ENCODE measurements at places on chromosomes 3 and 15.

GRCh38 chr3:178850450-178851190, 221.0 kb downstream of the ZMAT3 start:
- no peak for DNase-seq

DNA sequence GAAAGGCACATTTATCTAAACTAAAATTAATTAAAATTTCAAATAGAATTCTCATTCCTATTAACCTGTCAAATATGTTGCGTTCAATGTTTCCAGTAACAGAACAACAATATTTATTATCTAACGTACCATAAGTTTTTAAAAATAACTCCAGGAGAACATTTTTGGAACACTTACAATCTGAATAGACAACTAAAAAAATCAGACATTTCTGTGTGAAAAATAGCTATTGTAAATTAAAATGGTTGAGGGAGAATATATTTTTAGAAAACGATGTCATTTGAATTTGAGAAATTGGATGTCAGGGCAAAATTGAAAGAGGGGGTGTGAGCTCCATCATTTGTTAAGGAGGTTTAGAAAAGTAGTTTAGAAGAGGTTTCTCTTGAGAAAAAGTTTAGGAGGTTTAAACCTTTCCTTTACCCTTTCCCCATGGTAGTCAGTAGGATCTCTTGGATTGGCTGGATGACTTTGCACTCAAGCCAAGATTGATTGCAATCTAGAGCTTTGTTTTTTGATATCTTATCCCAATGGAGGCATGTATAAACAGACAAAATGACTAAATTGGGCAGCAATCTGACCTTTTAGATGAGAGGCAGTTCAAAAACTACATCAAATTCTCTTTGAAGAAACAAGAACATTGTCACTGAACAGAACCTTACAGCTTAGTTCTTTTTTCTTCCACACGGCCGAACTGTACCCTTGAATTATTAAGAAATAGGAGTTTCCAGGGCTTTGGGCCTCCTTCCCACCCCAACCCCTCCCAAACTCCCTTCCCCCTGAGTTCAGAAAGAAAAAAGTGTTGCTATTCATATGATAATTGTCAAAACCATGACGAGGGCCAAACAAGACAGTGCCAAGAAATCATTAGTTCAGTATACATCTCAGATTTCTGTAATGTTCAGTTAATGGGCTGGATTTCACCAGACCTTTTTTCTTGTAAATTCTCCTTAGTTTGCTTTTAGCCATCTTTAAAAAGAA, 79.7 kb upstream of the CDIN1 start:
- DNase-seq = no peak

DNA sequence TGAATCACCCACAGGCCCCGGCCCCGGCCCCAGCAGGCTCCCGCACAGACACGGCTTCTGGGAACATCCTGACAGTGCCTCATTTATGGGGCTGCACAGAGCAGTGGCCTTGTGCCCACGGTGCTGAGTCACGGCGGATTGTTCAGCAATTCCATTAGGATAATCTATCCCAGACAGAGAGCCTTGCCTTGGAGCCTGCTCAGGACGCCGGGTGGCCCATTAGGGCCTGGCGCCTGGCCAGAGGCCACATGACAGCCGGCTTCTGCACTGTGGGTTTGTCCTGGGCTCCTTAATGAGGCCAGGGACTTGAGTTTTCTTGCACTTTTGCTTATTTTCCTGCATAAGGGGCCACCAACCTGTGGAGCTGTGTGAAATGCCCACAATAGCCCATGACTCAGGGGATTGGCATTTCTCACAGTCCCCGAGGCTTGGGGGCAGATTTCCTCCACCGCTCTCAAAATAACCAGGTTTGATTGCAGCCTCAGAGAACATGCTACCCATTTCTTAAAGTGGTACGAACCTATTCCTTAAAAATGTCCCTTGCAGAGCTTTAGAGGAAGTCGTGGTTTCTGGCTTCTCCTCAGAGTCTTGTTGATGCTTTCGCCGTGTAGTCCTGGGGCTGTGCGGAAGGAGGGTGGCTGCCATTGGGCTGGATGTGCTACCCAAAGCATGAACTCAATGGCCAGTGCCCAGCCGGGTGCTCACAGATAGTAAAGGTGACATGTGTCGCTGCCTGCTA, 19.0 kb downstream of the SYNM start:
- peak; percentile 99 for DNase-seq

DNA sequence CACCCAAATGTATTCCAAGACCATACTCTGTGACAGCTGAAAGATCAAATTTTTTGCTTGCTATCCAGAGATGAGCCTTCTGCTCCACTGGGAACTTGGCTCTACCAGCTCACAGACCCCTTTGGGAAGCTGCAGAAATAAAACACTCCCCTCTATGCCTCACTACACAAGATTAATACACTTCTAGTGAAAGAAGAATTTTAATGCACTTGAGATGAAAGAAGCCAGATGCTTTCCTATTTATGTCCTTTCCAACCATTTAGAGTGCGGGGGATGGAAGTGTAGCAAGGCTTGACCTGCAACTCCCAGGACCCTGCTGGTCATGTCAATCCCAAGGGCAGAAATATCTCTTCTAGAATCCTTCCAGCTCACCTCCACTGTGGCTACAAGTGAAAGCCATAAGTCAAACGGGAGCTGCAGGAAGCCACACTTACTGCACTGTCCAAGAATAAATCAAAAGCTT, 34.7 kb downstream of the ANXA2 start:
- peak; percentile 12 for DNase-seq

GRCh38 chr3:101836652-101837598, 12.4 kb upstream of the NFKBIZ start:
- DNase-seq = no peak

- peak; percentile 73 for DNase-seq
Measured at GRCh38 chr15:34038871-34039789, at the start of gene AVEN. Gene AVEN (minus strand): TSS chr15:34039204. CDS start chr15:34039046, 158 bp downstream.

- no peak for DNase-seq
Measured at GRCh38 chr3:149468504-149469212, 5.8 kb upstream of the TM4SF4 start.

DNA sequence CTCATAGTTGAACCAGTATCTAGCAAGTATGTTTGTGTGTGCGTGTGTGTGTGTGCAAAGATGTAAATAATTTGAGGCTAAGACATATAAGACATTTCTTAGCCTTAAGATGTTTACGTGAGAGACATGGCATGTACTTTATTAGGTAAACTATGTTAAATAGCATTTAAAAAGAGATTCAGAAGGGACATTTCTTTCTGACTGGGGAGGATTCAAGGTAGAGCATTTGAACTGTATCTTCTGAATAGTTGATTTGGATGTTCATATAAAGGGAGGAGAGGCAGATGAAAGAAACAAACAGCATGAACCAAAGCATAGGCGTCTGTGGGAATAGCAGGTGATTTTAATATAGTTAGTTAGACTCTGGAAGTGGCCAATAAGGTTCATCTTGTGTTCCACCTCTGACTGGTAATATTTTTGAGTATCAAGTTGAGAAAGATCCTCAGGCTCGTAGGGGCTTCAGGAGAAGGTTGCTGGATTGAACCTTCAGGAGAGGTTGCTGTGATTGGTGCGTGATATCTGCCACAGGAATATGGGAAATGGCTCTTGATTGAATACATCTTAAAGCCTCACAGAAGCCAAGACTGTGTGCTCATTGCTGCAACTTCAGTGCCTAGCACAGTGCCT, 12.6 kb downstream of the NFKBIZ start:
- DNase-seq = no peak

DNA sequence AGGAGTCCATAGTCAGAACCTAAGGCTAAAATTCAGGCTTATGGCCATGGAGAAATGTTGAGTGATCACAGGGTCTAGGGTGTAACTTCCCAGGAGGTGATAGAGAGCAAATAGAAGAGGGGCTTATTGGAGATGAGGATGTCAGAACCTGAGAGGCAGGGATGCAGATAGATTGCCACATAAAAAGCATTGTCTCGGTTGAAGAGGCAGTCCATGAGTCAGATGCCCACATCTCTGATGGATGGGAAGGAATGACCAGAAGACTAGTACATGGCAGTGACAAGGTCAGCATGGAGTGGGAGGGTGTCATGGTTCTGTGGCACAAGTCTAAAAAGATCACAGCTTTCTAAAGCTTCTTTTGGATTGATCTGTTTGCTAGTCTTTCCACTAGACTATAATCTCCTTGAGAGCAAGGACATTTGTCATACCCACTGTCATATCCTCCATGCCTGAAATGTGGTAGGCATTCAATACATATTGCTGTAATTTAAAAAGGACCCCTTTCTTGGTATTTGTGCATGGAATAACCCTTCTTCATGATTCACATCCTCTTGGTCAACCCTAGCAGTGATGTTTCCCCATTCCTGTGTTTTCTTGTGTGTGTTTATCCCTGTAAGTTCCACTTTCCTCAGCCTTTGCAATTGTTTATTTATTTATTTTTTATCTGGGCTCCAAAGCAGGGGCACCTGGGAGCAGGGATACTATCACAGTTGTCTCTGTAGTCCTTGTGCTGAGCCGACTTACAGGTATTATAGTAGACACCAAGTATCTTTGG, 613.4 kb upstream of the CFAP20DC start:
- no peak for DNase-seq

DNA sequence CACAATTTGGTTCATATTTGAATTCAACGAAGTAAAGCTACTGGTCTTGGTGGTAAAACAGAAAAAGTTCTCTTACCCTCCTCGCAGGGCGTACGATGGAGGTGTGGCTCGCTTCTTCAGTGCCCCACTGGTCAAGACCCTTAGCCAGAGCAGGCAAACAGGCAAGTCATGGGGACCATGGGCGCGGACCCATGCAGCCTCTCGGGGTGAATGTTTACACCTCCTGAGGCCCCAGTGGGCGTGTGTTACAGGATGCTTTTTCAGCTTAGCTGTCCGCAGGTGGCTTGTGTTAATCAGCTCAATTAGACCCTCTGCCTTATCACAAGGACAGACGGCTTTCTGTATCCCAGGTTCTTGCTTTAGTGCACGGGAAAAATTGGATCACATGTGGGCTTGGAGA, 991.8 kb downstream of the GBE1 start:
- peak; percentile 47 for DNase-seq

DNA sequence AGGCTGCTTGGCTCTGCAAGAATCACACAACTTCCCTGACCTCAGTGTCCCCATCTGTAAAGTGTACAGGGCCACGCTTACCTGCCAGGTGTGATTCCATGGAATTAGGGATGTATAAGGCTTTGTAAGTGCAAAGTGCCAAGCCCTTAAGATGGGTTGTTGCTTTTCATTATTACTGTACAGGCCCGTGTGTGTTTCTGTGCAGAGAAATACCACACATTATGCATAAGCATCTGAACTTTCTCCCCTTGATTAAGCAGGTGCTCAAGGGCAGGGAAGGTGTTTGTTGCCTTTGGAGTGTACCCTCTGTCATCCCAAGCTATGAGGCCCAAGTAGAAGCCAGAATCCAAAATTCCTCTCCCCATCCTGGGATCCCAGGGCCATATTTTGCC, 13.6 kb upstream of the HRH1 start:
- no peak for DNase-seq

DNA sequence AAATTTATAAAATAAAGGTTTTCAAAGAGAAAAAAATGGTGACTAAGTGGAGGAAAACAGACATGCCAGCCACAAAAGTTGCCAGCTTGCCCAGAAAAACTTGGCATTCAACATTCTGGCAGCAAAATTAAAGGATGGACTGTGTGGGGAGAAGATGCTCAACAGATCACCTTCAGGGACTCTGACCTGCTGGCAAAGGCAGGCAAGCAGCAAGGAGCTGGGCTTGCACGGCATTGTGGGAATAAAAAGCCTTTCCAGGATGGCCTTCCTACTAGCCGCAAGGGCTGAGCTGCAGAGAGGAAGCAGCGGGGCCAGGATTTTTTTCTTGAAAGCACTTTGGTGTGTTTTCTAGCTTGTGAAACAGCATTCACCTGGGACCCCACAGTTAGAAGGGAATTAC, 101.9 kb upstream of the CACNA2D3 start:
- no peak for DNase-seq

DNA sequence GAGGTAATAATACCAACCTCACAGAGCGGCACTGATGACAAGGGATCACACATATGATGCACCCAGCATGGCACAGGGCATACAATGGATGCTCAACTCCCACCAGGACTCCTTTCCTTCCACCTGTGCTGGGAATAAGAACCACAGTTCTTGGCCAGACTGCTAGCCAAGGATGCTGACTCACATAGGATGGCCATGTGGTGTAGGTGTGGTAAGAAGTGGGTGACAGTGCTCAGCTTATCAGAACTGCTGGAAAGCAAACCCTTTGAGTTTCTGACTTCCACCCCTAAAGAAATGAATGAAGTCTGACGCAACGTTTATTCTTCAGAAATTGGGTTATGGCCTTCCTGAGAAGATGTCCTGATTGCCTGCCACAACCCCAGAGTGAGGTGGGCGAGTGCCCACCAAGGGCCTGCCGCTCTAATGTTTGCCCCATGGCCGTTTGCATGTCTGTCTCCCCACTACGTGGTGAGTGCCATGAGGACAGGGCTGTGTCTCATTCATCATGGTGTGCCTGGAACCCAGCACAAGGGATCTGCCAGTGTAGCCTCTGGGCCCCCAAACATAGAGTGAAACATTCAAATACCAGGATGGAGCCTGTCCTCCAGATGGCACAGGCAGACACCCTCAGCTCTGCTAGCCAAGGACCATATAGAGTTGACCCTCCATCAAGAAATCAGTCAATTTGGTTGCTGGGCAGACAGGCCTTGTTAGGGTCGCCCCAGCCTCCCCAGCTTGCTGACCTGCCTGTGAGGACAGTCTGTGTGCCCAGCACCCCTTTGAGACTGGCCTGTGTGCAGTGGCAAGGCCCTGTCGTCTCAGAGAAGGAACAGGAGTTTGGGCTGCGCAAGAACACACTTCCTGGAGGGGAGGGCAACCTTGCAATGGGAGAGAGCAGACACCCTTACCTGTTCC, 57.6 kb upstream of the SLCO2A1 start:
- DNase-seq = peak; percentile 22

GRCh38 chr3:4736284-4736861, 242.9 kb upstream of the BHLHE40 start:
- DNase-seq = peak; percentile 91

GRCh38 chr3:149879872-149880271, 66.9 kb downstream of the RNF13 start:
- DNase-seq = peak; percentile 71

- DNase-seq = no peak
Measured at GRCh38 chr15:42002333-42002732, 18.5 kb downstream of the PLA2G4E start.

- DNase-seq = peak; percentile 85
Measured at GRCh38 chr3:150925751-150926201, 20.5 kb upstream of the MINDY4B start.

- DNase-seq = no peak
Measured at GRCh38 chr3:102225407-102226132, 209.2 kb upstream of the ZPLD1 start.

- no peak for DNase-seq
Measured at GRCh38 chr3:194826594-194826993, 140.9 kb downstream of the FAM43A start.

All from islet precursor cell (in vitro differentiated cells).